ENCODE measurements at places on chromosomes 12 and 14.

- DNase-seq, result no peak
Measured at GRCh38 chr12:103840462-103840875, 565 bp downstream of the NT5DC3 start.

GRCh38 chr12:52126050-52126604 is 46.6 kb downstream of the SMIM41 start:
- no peak for DNase-seq

- no peak for DNase-seq
Measured at GRCh38 chr14:76844223-76844622, 18.0 kb downstream of the LRRC74A start.

GRCh38 chr12:131330106-131330815 is 376.6 kb downstream of the ADGRD1 start:
- no peak for DNase-seq

- no peak for DNase-seq
Measured at GRCh38 chr14:74568911-74569310, 43.1 kb downstream of the LTBP2 start.

DNA sequence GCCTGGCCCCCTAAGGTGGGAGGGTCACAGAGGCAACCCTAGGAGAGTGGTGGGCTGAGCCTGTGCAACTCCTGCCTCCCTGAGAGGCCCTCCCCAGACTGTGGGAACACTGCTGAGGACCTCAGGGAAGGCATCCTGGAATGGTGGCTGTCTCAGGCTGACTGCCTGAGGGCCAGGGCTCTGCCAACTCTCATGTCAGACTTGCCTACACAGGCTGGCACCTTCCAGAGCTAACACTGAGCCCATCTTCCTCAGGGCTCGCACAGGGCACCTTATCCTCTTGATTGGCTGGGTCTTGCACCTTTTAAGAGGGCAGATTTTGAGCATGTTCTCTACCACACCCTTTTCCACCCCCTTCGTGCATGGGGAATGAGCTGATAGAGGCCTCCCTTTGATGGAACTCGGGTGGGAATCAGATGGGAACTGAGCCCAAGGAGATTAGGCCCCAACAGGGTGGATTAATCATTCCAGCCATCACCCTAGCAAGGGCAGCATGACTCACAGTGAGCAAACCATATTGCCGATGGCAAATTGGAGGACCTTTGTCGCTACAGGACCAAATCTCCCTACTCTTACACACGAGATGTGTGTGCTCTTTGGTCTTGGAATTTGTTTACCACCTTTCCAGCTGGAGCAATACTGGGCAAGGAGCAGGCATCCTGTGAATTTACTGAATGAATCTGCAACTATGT is 702.8 kb downstream of the VRK1 start:
- peak; percentile 64 for DNase-seq

DNA sequence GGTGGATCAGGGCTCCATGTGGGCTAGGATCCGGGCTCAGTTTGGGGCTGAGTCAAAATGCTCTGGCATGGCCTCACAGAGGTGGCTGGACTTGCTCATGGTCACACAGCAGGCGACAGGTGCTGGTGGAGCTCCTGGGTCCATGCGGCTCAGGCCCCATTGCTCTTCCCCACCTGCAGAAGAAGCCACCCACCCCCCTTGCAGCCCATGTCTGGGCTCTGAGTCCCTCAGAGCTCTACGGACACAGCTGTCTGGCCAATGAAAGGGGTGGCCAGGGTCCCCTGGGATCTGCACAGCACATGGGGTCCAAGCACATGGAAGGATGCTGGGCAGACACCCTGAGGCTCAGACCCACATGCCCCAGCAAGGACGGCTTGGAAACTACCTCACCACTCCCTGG is 17.0 kb upstream of the C14orf180 start:
- no peak for DNase-seq

GRCh38 chr12:7146228-7146627 is 16.1 kb downstream of the CLSTN3 start:
- no peak for DNase-seq

DNA sequence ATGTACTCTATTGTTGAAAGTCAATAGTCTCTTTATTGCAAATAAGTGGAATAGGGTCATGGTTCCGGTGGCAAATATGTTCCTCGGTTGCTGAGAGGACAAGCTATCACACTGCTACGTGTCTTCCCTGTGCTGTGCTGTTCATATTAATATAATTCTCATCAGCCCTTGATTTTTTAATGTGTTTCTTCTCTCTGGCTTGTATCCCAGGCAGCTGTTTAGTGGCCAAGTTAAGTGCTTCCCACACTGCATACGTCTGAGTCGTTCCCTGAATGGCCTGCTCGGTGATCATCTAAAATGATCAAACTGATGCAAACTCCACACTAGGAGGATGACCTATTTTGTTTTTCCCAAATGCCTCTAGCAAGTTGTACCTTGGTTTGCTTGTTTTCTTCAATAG is 186.4 kb downstream of the ANO6 start:
- no peak for DNase-seq

DNA sequence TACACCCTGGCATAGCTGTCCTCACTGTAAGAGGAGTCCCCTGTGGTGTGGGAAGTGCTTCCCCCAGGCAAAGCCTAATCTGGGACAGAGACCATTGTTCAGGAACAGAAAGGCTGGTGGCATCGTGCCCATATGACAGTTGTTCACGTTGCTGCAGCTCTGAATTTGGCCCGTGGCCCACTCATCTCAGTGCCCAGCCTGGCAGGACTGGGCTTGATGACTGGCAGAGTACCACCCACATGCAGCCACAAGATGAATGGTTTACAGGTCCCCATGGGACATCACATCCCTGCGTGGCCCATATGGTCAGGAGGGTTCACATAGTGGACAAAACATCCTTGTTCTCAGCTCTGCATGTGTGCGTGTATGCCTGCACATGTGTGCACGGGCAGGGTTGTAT is 17.5 kb downstream of the IQSEC3 start:
- no peak for DNase-seq

GRCh38 chr14:29521526-29522137 is 406.0 kb downstream of the PRKD1 start:
- DNase-seq, result no peak

DNA sequence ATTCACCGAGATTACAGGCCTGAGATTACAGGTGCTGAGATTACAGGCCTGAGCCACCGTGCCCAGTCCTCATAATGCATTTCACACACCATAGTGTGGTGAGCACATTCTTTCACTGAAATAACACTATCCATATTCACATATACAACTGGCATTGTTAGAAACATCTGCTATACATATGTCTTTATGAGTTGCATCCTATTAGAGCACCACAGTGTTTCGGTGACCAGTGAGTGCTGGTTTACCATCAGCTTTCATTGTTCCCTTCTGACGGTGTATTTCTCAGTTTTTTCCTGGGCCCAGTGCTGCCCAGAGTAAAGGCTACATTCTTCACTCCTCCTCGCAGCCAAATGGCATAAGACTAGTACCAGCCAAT is 96.2 kb upstream of the FGD4 start:
- DNase-seq, result no peak

GRCh38 chr12:120800665-120801064 is 75.0 kb downstream of the ACADS start:
- DNase-seq, result no peak

GRCh38 chr12:39413836-39414771 is 28.8 kb downstream of the KIF21A start:
- DNase-seq, result no peak

- no peak for DNase-seq
Measured at GRCh38 chr14:35557221-35557747, 23.3 kb downstream of the INSM2 start.

- peak; percentile 32 for DNase-seq
Measured at GRCh38 chr14:68894802-68895703, 84.0 kb downstream of the ACTN1 start.

DNA sequence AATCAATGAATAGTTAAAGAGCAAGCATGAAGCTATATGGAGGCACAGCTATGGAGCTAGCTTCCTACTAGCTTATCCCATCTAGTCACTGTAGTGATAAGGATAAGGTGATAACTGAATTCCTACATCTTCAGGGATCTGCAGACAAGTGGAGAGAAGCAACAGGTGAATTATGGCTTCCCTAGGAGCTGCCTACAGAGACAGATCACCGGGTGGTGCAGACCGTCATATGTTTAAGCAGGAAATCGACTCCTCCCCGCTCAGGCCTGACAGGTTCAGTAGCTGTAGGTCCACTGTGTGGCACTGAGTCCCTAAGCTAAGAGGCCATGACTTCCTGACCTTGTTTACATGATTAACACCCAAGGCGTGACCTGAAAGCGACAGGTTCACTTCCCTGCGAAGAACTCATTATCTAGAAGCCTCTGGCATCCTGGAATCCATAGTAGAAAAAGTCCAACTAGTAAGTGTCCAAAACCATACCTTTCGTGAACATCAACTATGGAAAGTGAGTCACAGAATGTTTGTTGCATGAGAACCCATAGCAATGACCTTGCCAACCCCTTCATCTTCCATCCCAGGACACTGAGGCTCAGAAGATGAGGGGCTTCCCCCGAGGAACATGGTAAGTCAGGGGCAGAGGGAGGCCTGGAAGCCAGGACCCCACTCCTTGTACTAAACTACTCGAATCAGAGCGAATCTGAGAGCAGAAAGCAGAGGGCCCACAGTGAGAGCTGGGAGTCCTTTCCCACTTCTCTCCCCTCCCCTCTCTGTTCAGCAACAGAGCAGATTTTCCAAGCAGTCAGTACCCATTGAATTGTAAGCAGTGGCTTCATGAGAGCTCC is 75.4 kb upstream of the CCND2 start:
- DNase-seq, result no peak

DNA sequence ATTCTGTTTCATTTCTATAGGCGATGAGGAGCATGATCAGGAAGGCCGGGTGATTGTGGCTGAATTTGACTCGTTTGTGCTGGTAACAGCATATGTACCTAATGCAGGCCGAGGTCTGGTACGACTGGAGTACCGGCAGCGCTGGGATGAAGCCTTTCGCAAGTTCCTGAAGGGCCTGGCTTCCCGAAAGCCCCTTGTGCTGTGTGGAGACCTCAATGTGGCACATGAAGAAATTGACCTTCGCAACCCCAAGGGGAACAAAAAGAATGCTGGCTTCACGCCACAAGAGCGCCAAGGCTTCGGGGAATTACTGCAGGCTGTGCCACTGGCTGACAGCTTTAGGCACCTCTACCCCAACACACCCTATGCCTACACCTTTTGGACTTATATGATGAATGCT is 1.9 kb downstream of the APEX1 start:
- no peak for DNase-seq

- DNase-seq, result no peak
Measured at GRCh38 chr14:102929241-102930137, 7.0 kb downstream of the AMN start.

Data from foreskin keratinocyte (primary cell).